ENCODE measurements at places on chromosomes 6 and 20.

- DNase-seq = no peak
Measured at GRCh38 chr20:13778827-13779226, 5.9 kb downstream of the ESF1 start.

- no peak for DNase-seq
Measured at GRCh38 chr6:125307150-125307838, 5.5 kb upstream of the HDDC2 start.

- DNase-seq = no peak
Measured at GRCh38 chr6:115612796-115613479, 447.8 kb downstream of the FRK start.

GRCh38 chr20:22060610-22061009, 355.1 kb downstream of the PAX1 start:
- no peak for DNase-seq

DNA sequence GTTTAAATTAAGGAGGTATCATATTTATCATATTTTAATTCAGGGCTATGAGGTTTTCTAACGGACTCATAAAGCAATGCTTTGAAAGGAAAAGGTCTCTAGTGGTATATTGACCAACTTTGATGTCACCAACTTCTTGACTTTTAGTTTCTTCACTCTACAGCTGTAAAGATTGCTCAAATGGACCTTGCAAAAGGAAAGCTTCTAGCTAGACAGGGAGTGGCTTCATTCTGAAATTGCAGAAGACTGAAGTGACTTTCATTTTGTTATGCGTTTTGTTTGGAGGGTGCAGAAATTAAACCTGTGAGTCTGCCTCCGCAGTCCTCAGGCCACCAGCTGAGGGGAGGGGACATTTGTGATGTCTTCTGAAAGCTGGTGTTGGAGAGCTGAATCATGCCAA, 95.7 kb downstream of the SLC24A3 start:
- DNase-seq = no peak

DNA sequence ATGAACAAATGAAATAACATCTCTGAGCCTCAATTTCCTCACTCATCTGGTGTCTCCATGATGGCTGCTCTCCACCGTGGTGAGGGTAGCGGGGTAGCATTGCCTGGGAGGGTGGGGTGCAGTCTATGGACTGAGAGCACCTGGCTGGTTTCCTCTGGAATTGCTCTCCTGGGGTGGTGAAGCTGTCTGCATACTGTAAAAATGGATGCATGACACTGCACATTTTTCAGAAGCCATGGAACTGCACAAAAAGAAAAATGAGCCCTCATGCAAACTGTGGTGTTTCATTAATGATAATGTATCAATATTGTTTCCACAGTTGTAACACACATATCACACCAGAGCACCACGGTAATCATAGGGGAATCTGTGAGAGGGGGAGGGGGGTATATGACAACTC, 12.1 kb upstream of the ITPR3 start:
- DNase-seq = no peak

GRCh38 chr6:1593958-1594314, 15.8 kb upstream of the FOXC1 start:
- no peak for DNase-seq

DNA sequence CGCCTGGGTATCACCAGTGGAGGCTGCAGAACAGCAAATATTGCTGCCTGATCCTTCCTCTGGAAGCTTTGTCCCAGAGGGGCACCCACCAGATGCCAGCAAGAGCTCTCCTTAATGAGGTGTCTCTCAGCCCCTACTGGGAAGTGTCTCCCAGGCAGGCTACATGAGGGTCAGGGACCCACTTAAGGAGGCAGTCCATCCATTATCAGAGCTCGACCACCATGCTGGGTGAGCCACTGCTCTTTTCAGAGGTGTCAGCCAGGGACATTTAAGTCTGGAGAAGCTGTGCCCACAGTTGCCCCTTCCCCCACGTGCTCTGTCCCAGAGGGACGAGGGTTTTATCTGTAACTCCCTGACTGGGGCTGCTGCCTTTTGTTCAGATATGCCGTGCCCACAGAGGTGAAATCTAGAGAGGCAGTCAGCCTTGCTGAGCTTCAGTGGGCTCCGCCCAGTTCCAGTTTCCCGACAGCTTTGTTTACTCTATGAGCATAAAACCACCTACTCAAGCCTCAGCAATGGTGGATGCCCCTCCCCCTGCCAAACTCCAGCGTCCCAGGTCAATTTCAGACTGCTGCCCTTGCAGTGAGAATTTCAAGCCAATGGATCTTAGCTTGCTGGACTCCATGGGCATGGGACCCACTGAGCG, 25.9 kb upstream of the AIG1 start:
- DNase-seq = no peak

DNA sequence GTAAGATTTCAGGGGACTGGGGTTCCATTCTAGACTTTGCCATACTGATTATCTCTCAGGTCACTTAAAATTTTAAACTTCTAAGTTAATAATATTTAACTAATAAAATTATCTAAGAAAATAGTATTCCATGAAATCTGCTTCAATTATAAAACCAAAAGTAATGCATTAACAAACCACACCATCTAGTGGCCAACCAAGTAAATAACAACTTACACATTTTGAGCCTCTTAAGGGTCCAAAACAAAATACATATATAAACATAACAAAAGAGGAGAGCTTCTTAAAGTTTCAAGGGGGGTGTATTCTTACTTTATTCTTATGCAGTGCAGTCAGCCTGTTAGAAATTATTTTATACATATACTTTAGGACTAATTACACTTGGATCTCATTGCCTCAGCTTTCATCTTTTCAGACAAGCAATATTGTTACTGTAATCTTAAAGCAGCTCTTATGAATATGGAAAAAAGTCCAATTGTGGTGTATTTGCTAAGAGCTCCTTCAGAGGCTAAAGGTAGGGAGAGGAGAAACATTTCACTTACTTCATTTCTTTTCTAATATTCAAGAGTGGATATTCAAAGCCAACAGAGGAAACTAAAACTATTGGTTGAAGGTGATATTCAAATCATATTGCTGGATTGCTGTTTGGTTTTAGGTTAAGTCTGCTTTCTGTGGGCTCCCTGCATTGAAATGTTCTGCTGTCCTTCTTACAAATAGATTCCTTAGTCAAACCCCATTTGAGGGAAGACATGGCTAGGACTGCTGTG, 199.7 kb upstream of the SIM1 start:
- no peak for DNase-seq

DNA sequence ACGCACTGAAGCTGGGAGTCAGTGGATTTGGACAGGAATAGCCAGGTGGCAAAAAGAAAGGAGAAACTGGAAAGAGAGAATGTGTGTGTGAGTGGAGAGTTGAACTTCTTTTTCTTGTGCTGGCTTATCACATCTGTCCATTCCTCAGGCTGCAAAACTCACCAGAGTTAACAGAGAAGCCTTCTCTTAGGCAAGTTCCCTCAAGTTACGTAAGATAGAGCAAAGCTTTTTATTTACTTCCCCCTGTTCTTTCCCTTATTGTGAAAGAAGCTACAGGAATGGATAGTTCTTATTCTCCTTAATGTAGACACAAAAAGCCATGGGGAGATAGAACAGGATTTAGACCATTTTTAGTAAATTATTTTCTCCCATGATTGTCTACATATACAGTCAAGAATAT, 188.6 kb downstream of the BMP2 start:
- DNase-seq = no peak

DNA sequence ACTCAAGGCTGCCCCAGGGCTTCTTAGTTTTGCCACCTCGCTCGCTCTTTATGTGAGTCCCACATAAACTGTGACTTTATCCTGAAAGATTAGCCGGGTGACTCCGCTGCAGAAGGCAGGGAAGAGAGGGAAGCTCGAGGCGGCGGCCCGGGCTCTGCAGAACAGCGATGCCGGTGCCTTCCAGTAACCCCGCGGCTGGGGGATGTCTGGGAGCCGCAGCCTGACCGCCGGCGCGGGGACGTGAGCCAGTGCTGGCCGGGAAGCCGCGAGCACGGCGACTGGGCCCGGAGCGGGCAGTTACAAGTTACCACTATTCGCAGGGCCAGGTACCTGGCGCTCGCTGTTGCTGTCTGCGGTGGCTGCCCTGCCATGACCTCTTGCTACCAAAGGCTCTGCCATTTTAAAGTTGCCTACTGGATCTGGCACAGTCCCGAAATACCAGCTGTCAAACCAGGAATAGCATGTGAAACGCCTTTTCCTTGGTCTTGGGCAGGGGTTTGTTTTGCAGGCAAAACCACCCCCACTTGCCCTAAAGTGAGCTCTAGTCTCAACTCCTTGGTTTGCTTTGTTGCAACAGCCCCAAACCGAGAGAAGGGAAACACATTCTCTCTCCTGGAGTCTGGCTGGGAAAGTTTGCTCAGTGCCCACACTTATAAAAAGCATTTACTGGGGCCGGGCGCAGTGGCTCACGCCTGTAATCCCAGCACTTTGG, 124.0 kb upstream of the SLC2A12 start:
- no peak for DNase-seq

GRCh38 chr6:46299253-46299652, 128.5 kb upstream of the ENPP5 start:
- no peak for DNase-seq

GRCh38 chr20:12605751-12606150, 403.0 kb upstream of the SPTLC3 start:
- no peak for DNase-seq

DNA sequence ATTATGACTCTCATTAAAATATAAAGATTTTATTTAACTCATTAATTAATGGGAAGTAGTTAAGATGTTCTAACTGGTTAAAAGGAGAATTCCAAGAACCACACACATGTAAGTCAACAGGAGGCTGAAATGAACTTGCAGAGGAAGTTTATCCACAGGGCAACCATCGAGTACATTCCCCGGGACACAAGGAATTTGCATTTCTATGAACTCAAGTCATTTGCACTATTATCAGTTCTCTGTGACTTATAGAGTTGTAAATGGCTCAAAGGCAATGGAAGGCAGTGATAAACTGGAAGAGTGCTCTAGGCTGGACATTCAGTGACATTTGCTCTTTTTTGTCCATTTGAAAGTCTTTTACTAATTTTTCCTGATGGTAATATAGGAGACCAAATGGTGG, 97.4 kb downstream of the SNX5 start:
- DNase-seq = no peak

- no peak for DNase-seq
Measured at GRCh38 chr20:41734506-41734945, 116.3 kb upstream of the CHD6 start.

- no peak for DNase-seq
Measured at GRCh38 chr6:119517428-119517827, 167.9 kb upstream of the MAN1A1 start.

DNA sequence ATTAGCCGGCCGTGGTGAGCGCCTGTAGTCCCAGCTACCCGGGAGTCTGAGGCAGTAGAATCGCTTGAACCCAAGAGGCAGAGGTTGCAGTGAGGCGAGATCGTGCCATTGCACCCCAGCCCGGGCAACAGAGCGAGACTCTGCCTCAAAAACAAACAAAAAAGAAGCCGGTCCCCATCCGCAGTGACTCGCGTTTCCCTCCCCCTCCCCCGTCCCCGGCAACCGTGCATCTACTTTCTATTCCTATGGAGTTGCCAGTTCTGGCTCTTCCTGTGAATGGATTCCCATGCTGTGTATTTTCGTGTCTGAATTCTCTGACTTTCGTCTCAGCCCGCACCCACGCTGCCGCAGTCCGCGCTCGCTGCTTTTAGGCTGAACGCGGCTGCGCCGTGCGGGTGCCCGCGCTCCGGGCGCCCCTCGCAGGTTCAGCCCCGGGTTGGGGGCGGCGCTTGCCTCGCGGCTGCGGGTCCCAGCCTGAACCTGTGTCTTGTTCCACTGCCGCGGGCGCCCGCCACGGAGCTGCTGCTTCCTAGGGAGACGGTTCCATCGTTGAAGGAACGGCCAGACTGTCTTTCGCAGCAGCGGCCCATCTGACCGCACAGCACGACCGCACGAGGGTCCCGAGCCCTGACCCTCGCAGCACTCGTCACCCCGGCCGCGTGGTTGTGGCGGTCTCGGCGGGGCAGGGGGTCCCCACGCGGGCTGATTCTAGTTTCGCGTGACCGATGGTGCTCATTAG, 1.1 kb upstream of the MRGBP start:
- DNase-seq = peak; percentile 15

GRCh38 chr6:157599191-157599590, 218.2 kb downstream of the ZDHHC14 start:
- no peak for DNase-seq

DNA sequence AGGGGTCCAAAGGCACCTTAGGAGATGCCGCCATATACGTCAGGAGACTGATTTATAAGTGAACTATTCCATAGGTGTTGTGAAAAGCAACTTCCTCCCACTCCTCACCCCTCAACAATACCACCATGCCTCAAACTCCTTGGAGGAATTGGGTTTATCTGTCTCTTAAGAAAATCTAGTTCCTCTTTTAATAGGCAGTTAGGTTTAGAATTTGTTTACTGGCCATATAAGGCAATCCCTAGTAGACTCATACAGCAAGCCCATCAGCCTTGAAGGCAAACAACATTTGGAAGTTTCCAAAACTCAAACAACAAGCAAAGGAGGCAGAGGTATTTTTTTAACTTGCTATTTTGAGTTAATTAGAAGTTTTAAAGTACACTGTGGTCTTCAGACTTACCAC, 66.1 kb downstream of the PRND start:
- no peak for DNase-seq

DNA sequence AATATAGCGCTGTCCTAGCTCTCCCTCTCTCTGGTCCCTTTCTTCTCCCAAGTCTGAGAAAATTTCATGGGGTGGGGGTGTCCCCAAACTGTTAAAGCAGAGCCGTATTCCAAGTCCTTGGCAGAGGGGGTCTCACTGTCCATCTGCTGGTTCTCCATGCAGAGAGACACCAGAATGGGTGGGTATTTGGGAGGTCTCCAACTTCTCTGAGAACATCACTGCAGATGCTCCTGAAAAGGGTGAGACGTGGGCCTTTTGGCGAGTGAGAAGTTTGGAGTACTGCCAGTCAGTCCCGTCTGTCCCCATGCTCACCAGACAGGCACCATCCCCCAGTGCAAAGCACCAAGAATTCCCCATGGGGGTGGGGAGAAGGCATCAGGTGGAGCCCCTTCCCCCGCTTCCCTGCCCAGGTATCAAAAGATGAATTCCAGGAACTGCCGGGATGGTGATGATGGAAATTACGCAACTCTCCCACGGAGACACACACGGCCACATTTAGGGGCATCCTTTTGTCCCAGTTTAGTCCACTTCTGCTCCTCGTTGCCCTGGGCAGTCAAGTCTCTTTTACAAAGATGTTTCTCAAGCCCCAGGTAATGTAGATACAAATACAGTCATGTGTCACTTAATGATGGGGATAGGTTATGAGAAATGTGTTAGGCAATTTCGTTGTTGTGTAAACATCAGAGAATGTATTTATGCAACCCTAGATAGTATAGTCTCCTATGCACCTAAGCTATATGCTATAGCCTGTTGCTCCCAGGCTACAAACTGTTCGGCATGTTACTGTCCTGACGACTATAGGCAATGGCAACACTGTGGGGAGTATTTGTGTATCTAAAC, 73.4 kb upstream of the SRSF6 start:
- DNase-seq = no peak

All from stimulated activated CD4-positive, alpha-beta T cell treated with anti-CD3 and anti-CD28 coated beads, Interleukin-1b, Interleukin-23, amount 100 ng/mL, for 1 hour (primary cell).